AG04449 (cell line): ENCODE measurements at places on chromosomes 3 and 15.

- no peak for DNase-seq
Observed at GRCh38 chr15:83999396-84000135, 236.0 kb upstream of the GOLGA6L4 start.

DNA sequence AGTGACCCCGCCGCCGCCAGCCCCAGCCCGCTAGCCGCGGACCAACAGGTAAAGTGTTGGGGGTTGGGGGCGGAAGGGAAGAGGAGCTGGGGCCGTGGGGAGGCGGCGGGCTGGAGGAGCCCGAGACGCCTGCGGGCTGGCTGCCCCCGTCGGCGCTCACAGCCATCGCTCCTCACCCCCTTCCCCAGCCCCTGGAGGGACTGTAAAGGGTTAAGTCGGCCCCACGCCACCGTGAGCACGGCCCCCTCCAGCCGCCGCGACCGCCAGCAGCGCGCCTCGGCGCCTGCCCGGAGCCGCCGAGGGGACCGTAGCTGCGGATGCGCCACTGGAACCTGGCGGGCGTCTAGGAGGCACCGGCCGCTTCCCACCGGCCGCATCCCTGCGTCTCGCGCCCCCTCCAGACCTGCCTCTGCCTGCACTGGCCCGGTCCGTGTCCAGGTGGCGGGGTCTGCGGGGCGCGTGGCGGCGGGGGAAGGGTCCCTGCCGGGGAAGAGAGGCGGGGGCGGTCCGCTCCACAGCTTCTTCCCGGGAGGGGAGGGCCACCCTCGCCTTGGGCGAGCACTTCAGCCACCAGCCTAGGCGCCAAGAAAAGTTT lies 522 bp downstream of the MED12L start:
- DNase-seq = no peak

DNA sequence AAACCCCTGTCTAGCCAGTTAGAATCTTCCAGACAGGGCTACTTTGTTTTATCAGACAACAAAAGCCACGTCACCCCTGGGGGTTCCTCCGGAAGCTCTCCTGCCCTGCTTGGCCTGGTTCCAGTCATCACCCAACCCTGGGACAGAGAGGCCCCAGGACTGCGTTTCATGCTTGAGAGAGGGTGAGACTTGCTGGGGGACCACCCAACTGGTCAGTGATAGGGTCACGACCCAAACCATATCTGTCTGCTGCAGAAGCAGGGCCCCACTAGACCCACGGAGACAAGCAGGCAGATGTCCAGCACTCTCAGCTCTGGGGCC lies 1.2 kb downstream of the NT5DC2 start:
- DNase-seq = no peak

DNA sequence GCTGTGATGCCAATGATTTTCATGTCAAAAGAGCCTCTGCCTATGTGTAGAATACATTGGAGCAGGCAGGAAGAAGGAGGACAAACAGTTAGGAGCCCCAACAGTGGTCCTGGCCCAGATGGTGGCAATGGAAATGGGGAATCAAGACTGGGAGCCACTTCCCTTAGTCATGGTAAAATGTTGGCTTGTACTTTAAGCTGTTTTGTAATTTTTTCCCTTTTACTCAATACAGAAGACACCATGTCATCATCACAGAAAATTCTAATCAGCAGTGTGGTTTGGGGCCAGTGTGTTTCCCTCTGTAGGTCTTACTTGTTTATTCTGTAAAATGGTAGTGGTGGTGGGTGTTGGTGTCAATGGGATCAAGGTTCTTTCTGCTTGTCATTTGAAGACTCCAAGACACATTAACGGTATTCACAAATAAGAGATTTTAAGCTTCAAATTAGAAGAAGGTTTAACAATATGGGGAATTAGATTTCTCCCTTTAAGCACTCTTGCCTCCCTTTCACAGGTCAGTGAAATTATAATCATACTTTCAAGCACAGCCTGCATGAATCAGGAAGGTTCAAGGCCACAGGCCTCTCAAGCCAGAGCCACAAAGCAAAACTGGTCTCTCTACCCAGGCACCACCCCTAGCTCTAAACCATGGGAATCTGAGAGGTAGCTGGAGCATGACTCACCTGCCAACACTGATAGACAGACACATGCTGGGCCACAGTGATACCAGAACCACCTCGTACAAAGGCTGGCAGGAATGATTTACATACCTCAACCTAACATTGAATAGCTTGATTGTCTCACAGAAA lies 24.9 kb downstream of the SIAH2 start:
- DNase-seq = no peak

DNA sequence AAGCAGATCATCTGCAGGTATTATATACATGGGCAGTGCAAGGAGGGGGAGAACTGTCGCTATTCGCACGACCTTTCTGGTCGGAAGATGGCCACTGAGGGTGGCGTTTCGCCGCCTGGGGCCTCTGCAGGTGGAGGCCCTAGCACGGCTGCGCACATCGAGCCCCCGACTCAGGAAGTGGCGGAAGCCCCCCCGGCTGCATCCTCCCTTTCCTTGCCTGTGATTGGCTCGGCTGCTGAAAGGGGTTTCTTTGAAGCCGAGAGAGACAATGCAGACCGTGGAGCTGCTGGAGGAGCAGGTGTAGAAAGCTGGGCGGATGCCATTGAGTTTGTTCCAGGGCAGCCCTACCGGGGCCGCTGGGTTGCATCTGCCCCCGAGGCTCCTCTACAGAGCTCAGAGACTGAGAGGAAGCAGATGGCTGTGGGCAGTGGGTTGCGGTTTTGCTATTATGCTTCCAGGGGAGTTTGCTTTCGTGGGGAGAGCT lies 639 bp downstream of the MKRN3 start:
- DNase-seq = no peak

GRCh38 chr3:58242340-58242739 lies 4.7 kb downstream of the ABHD6 start:
- DNase-seq = no peak

DNA sequence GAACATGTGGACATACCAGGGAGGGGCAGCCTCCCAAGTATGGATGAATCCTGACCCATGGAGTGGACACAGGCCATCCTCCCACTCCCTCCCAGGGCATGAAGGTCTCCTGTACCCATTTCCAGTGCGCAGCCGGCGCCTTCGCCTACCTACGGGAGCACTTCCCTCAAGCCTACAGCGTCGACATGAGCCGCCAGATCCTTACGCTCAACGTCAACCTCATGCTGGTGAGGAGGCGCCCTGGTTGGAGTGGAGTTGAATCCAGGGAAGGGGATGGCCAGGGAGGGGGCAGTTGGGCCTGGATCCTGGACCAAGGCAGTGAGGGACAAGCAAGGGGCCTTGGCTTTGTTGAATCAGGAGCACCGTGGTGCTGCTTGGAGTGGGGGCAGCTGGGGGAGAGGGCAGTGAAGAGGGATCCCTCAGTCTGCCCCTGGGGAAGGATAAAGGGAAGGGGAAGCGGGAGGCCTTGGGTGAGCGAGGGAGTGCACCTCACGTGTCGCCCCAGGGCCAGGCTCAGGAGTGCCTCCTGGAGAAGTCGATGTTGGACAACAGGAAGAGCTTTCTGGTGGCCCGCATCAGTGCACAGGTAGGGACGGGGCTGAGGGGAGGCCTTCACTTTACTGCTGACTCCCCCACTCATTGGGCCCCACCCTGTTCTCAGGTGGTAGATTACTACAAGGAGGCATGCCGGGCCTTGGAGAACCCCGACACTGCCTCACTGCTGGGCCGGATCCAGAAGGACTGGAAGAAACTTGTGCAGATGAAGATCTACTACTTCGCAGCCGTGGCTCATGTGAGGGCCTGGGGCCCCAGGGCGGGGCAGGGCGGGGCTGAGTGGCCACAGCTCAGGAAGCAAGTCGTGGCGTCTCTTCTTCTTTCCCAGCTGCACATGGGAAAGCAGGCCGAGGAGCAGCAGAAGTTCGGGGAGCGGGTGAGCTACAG lies 25.3 kb downstream of the PTPN23 start:
- DNase-seq = no peak

GRCh38 chr15:76057332-76058000 lies 2.3 kb upstream of the TMEM266 start:
- no peak for DNase-seq

DNA sequence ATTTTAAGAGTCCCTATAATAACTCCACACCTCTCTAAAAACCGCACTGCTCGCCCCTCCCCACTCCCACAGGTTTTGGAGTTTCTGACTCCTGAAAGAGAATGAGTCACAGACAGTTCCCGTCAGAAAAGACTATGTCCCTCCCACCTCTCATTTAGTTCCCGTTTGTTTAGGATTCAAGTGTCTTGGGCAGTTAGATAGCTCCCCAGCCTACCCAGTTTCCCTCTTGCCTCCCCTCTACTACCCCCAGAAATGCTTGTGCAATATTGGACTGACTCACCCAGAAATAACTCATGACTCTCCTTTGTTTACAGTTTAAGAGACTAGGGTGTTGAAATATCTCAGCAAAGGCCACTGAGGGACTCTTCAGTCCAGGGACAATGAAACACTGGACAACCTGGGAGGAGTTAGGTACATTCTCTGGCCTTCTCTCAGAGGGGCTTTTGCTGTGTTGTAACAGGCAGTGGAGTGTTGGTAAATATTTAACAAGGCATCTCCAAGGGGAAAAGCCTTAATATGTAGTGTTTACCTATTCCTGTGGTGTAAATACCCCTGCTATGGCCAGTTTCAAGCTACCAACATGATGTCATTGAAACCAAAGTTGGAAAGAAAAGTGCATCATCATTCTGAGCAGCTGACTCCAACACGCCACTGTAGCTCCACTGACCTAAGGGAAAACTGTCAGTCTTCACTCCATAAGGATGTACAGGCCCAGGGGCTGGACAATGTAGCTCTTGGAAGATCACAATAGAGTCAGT lies 96.1 kb upstream of the CHD2 start:
- peak; percentile 100 for DNase-seq

GRCh38 chr3:115399750-115400149 lies 223.6 kb upstream of the GAP43 start:
- DNase-seq = no peak

DNA sequence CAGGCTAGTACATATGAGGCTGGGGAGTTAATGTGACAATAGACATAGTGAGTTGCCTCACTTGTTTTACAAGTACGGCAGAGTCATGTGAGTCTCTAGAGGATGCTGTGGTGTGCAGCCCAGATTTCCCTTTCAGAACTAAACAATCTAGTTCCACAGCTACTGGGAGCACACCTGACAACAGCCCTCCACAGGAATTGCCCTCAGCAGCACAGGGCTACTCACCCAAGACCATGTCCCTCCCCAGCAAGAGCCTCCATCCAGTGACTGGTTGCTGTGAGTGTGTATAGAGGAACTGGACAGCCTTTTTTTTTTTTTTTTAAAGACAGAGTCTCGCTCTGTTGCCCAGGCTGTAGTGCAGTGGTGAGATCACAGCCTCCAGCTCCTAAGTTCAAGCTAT lies 40.2 kb upstream of the UBE2E2 start:
- no peak for DNase-seq

DNA sequence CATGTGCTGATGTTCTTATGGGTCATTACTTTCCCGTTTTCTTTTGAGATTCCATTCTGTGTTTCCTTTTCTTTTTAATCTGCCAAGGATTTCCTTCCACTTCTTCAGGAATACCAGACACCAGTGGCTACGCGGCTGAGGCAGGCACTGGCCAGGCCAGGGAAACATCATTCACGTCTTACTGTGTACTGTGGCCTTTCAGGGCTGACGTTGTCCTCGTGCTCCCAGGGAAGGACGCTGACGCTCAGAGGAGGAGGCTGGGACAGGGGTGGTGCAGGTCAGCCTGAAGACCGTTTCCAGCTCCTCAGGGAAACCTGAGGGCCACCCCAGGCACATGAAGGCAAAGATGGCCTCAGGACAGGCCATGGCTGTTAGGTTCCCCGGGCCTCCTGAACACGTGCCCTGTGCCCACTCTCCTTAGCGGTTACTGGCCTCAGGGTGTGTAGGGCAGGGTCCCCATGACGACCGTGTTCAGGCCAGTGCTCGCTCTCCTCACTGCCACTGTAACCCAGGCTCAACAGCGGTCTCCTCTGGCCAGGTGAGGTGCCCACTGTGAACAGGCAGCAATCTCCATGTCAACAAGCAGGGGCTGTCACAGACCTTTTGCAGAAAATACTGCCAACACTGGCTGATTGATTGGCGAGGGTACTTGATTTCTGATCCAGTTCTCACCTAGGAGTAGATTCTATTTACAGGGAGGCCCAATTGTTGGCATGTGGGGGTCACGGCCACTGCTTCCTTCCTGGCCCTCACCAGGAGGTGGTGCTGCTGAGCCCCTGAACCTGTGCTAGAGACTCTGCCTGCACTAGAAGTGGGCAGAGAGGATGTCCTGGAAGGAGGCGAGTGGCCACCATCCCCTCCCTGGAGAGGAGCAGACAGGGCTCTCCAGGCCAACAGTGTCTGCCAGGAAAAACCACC lies 169.5 kb downstream of the ATP10A start:
- no peak for DNase-seq

DNA sequence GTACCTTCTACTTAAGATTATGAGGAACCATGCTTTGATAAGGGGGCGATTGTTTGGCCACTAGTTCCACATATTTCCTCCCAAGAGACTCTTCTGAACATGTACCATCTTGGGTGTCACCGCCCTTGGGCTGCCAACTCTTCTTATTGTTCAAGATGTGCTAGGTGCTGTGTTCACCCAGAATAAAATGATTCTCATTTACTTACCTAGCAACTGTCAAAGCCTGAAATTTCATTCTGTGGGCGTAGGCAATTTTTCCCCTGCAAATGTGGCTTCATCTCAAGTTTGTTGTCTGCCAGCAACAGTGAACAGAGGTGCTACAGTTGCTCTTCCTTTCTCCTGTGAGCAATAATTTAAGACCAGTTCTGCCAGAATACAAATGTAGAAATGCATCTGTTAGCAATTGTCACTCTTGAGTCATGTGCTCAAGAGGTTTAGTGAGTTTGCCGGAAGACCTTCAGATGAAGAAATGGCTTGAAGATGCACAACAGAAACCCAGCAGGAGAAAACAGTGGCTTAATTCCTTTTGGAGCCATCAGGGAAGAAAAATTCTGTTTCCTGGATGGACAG lies 41.3 kb upstream of the RARB start:
- no peak for DNase-seq

GRCh38 chr3:112132554-112132953 lies 494 bp downstream of the GCSAM start:
- no peak for DNase-seq

DNA sequence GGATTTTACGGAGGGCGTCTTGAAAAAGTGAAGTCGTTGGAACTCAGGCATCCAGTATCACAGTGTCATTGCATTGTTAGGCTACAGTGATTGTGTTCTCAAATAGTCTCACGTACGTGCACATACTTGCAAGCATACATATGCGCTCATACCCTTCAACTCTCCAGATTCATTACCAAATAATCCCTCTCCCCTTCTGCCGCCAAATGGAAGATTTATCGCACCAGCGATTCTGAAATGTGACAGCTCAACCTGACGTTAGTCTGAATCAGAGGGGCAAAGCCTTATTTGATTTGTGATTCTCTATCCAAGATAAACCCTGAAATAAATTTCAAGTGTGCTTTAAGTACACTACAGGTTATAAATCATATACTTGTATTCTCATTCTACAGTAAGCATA lies 119.4 kb downstream of the GADL1 start:
- no peak for DNase-seq

- DNase-seq = no peak
Observed at GRCh38 chr3:154584974-154585373, 155.0 kb upstream of the GPR149 start.
